ENCODE measurements at places on chromosomes 16 and 17. TPM values are rescaled to one million over a fixed set of nuclear protein-coding genes. Genes with fewer than 3 reads are reported as not detected.

- DNase-seq = no peak
Measured at GRCh38 chr17:71849783-71850768, 270.7 kb upstream of the SOX9 start.

DNA sequence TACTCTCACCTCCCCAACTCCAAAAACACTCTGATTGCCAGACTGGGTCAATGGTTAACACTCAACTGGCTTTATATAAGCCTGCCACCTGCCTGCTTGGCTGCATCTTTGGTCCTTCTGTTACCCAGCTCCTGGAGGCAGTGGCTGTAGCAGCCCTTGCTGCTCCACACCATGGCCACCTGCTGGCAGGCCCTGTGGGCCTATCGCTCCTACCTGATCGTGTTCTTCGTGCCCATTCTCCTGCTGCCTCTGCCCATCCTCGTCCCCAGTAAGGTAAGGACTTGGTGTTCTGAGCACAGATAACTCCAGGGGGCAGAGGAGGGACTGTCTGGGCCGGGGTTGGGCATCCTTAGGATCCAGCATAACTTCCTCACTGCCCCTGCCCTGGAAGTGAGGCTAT, at the start of gene SLC13A2:
SLC13A2 (plus strand) TSS at position 103 of the 400 bp plus-strand sequence; CDS start at position 172, 69 bp downstream.
- no peak for DNase-seq

DNA sequence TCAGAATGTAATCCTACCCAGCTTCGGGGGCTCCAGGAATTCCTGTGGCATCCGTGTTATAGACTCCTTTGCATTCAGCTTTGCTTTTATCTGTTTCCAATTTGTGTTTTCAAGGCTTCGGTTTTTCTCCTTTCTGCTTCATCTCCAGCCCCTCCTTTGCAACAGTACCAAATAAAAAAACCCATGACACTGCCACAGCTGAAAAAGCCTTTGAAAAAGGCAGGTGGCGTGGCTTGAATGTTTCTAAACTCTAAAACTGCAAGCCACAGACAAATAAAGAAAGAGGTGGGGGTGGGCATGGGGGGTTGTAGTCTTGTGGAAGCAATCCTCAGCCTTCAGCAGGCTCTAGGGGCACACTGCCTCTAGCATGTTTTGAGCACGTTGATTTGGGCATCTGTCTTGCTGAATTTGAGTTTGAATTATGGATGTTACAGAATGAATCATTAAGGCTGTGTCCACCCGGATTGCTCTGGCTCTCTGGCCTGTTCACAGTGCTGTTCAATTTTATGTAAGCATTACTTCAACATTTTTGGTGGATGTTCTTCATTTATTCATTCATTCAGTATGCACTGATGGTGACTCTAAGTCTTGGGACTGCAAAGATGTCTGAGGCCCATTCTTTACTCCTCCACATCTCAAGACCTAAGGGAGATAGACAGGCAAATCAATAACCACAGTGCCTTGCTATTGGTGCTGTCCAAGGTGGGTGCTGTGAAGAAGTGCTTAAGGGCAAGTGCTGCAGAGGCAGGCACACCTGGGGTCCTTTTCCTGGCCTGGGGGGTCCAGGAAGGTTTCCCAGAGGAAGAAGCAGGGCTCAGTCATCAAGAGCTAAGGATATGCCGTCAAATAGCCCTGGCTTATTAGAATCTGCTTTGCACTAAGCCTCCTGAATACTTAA, 77.4 kb downstream of the CDH13 start:
- DNase-seq = no peak

DNA sequence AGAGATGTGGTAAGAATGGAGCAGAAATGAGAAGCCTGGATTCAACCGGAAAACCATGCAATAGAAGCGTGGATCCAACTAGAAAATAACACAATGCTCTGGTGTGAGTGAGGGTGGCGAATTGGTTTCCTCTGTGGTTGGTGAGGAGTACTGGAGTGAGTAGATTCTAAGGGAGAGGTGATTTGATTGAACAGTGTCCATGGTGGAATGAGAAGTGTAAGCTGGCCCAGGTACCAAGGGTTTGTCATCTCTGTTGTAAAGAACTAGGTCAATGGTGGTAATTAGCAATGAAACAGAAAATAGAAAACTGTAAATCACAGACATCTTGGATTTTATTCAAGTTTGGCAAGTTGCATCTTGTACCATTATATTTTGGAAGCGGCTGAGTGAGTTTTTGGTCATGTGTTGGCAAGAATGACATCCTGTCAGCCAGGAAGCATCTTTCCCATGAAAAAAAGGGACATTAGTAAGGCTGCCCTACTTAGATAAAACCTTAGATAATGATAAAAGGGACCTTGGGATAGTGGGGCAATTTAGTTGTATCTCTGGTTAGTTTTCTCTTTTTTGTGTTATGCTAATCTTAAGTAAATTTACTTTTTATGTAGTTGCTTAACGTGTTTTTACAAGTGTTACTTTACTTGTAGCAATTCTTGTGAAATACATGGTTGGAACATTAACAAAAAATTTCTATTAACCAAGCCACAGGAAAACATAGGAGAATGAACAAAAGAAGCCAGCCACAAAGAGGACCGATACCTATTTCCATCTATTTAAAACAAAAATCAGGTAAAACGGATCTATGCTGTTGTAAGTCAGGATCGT, 20.9 kb downstream of the HSD17B2 start:
- DNase-seq = no peak

OR1F1 gene
- not detected for total RNA-seq

CACNG5 gene
- not detected for total RNA-seq

MT1E gene
- total RNA-seq = 29.0 TPM
